ENCODE measurements at places on chromosomes 13 and 19. TPM values are rescaled to one million over a fixed set of nuclear protein-coding genes. Genes with fewer than 3 reads are reported as not detected.

- DNase-seq = no peak
Observed at GRCh38 chr19:8835446-8835845, 3.3 kb downstream of the MBD3L1 start.

GRCh38 chr19:2150794-2151338 is 500 bp downstream of the AP3D1 start:
- no peak for DNase-seq

DNA sequence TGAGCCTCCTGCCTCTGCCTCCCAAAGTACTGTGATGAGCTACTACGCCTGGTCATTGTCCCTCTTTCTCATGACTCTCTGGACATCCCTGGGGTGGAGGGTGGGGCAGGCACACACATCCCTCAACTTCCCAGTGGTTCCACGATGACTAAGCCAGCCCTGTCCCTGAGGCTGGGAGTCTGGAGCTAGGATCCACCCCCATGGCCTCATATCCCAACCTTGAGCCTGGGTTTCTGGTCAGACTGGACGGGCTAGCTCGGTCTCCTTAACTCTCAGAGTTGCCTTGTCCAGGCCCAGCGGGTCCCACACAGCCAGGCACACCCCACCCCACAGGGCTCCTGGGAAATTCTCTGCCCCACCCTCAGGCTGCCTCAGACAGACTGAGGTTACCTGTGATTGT is 19.6 kb downstream of the IER2 start:
- DNase-seq = peak; percentile 73

DNA sequence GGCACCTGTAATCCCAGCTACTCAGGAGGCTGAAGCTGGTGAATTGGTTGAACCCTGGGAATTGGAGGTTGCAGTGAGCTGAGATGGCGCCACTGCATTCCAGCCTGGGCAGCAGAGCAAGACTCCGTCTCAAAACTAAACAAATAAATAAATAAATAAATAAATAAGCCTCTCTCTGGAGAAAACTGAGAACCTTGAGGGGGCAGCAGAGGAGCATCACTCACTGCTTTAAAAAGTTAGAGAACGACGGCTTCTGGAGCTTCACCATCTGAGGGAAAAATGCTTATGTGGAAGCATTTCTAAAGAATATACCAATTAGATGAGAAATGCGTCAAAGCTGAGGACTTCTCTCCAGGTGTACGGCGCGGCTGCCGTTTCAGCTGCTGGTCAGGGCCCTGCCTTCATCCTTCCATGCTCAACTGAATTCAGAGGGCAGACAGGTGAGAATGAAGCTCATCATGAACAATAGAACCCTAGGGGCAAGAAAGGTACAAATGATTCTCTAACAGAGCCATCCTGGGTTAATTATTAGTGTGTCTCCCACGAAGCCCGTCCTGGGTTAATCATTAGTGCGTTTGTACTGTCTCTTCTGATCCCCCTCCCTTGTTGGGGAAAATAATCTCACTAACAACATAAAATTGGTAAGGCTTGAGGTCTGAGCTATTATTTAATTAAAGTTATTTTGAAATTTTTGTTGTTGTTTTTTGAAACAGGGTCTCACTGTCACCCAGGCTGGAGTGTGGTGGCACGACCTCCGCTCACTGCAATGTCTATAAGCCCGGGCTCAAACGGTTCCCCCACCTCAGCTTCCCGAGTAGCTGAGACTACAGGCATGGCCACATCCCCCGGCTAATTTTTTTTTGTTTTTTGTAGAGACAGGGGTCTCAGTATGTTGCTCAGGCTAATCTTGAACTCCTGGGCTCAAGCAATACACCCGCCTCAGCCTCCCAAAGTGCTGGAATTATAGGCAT is 80.1 kb downstream of the IPO5 start:
- peak; percentile 75 for DNase-seq

DNA sequence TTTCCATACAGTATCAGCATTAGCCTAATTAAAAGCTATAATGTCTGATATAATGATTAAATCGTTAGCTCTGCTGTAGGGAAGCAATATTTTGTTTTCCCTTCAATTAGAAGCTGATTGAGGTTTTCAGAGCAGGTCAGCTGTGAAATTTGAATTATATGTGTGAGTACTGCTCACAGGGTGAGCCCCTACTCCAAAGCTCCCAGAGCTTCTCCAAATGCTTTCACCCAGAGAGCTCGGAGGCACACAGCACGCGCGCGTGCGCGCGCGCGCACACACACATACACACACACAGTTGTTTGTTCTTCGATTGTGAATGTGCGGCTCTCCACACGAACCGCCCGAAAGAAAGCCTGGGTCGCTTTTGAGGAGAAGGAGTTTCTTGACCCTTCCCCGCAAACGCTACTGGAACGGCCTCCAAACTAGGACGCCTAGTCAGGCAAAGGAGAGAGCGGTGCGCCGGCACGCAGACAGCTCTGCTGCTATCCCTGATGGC is 4.8 kb upstream of the SOX1 start:
- no peak for DNase-seq

- DNase-seq = no peak
Observed at GRCh38 chr13:25281193-25281934, 5.9 kb downstream of the MTMR6 start.

- no peak for DNase-seq
Observed at GRCh38 chr19:48171710-48172109, 1.2 kb downstream of the ZSWIM9 start.

DNA sequence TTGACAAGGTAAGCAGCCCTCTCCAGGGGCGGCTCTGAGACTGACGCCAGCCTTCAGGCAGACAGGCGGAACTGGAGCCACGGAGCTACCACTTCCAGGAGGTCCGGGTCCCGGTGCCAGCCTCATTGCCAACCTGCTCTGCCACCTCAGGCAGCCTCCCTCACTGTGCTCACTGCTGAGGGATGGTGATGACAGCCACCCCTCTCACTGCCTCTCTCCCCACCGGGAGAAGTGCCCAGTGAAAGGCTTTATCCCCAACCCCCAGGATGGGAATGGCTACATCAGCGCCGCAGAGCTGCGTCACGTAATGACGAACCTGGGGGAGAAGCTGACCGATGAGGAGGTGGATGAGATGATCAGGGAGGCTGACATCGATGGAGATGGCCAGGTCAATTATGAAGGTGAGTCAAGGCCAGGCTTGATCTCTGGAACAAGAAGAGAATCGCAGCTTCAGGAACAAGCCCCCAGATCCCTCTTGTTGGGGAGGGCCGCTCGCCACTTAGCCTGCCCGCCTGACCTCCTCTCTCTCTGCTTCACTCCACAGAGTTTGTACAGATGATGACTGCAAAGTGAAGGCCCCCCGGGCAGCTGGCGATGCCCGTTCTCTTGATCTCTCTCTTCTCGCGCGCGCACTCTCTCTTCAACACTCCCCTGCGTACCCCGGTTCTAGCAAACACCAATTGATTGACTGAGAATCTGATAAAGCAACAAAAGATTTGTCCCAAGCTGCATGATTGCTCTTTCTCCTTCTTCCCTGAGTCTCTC is 7.6 kb downstream of the CALM3 start:
- DNase-seq = no peak

- no peak for DNase-seq
Observed at GRCh38 chr19:7564866-7565265, 29.3 kb downstream of the PNPLA6 start.

GRCh38 chr19:1624458-1624857 is 19.2 kb upstream of the UQCR11 start:
- DNase-seq = no peak

DNA sequence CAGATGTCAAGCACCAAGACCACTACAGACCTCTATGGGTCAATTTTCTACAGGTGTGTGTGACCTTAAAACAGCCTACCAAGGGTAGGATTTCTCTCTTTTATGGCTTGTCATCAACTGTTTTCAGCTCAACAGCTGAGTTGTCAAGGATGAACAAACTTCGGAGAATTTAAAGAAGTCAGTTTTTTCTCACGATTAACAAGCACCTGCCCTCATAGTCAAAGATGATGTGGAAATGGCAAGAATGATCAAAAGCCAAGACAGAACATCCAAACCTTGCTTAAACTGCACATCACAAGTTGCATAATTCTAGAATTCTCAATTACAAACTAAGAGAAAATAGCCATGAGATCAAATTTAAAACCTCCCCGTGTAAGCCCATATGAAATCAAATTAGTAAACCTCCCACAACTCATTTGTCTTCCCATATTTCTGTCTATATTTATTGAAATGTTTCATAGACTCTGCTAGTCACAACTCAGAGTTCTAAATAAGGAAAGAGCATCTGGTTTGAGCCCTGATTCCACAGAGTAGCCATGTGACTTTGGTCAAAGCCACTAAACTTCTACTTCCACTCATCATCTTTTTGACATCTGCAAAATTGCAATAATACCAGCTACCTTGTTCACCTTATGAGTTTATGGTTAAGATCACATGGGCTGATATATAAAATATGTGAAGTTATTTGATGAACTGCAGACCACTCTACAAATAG is 521.5 kb upstream of the HTR2A start:
- DNase-seq = no peak

DNA sequence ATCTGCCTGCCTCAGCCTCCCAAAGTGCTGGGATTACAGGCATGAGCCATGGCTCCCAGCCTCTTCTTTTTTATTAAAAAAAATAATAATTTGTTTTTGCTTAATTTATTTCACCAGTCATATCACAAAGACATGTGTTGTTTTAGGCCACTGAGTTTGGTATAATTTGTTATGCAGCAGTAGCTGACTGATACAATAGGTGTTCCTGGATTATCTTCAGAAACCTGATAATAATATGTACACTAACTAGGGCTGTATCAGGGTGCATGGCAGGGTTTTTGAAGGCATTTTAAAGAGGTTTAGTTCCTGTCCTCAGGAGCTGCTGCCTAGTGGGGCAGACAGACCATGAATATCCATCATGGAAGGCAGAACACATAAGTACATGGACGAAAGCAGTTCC is 9.5 kb upstream of the CSNK1G2 start:
- DNase-seq = no peak

GRCh38 chr13:65347420-65348030 is 1882.6 kb downstream of the PCDH9 start:
- DNase-seq = no peak

- no peak for DNase-seq
Observed at GRCh38 chr19:35816262-35816661, 3.6 kb upstream of the PRODH2 start.

The DBP gene
- total RNA-seq = 4.2 TPM

The IGFL3 gene
- total RNA-seq = 0.37 TPM

All from HFFc6 (cell line).